Activated naive CD4-positive, alpha-beta T cell treated with anti-CD3 and anti-CD28 coated beads, Interleukin-2, amount 50 U/mL, for 72 hours (primary cell): ENCODE measurements at places on chromosomes 12 and 14.
A peak's percentile ranks its signal among the peaks of the same experiment; 100 is the strongest.

DNA sequence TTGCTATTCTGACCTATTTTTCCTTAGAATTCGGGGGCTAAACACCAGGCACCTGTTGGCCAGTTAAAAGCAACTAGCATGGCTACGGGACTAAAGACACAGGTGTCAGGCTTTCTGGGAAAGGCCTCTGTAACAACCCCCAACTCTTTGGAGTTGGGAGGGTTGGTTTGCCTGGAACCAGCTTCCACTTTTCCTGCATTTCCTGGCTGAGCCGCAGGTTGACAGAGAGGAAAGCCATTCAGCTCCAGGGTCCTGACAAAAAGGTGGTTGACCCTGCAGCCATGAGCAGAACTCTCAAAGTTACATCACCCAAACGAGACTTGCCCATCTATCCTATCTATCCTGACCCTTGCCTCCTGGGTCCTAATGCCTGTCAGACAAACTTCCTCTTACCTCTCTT lies 375.4 kb upstream of the SFSWAP start:
- no peak for DNase-seq

- no peak for DNase-seq
Observed at GRCh38 chr12:89863493-89863938, 154.9 kb upstream of the ATP2B1 start.

DNA sequence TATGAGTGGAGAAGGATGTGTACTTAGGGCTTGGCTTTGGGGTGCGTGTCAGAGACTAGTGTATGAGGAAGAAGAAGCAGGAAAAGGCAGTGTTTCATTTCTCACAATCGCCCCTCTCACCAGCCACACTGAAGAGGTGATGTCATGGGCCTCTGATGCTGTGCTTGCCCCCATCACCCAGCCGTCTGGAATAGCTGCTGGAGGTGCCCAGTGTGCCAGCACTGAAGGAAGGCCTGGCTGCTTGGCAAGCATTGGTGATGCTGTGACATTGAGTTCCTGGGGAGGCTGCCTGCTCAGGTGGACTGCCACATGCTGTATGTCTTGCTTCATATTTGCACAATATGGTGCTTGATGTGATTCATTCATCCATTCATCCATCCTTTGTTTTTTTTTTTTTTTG lies 56.2 kb downstream of the CRADD start:
- DNase-seq, result no peak

DNA sequence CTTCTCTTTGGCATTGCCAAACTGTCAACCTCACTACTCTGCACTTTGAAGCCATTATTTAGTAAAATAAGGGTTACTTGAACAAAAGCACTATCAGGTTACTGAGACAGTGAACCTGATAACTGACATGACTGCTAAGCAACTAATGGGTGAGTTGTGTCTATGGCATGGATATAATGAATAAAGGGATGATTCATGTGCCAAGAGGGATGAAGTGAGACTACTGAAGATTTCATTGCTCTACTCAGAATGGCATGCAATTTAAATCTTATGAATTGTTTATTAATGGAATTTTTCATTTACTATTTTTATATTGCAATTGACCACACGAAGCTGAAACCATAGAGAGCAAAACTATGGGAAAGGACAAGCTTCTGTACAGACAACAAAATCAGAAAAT lies 74.4 kb downstream of the CEP128 start:
- no peak for DNase-seq

DNA sequence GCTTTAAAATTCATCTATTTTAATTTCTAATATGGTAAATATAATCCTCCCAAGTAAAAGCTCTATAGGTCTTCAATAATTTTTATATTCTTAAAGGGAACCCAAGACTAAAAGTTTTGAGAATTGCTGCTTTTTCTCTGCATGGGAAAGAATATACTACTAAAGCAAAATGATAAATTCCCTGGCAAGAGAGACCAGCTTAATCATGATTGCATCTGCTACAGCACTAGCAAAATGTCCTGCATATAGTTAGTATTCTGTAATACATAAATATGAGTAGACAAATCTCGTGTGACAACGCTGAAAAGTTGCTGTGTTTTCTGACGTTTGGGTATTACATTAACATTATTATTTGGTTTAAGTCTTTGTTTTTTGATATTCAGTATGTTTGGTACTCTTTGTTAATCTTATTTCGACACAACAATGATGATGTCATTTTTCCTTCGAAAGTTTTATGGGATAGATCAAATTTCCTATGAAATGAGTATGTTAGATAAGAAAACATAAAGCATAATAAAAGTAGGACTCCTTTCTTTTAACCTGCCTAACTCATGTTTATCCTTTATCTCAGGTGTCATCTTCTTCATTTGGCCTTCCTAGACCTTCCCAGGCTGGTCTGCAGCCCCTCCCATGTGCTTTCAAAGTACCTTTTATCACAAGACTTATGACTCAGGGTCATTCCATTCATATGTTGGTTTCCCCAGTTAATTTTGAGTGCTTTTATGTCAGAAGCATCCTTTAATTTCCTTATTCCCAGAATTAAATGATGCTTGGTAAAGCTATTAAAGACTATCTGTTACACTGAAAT lies 321.9 kb downstream of the RAD51B start:
- DNase-seq, result no peak

DNA sequence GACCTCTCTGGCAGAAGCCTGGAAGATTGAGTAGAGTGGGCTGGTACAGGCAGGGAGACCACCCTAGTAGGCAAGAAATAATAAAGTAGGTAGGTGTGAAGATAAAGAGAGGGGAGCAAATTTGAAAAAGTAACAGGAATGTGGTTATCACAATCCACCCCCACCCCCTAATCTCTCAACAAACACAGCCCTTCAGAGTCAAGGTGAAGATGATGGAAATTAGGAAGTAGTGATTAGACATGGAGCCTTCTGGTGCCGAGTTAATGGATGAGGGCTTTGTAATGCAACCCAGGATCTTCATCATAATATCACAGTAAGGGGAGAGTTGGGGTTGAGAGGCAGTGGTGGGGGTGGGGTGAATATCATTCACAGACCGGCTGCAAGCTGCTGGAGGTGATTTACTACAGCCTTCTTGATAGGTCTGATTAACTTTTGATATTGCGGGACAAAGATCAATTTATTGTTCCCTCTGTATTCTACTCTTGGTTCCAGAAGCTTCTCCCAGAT lies 29.2 kb upstream of the CRY1 start:
- DNase-seq, result no peak

- no peak for DNase-seq
Observed at GRCh38 chr12:114414866-114415524, 9.1 kb upstream of the TBX5 start.

GRCh38 chr14:33432407-33433023 lies 493.8 kb downstream of the NPAS3 start:
- DNase-seq, result no peak

GRCh38 chr14:33774723-33775470 lies 176.0 kb downstream of the EGLN3 start:
- no peak for DNase-seq

- no peak for DNase-seq
Observed at GRCh38 chr14:28613532-28613931, 153.1 kb upstream of the FOXG1 start.

- DNase-seq, result no peak
Observed at GRCh38 chr12:57451233-57451778, 3.8 kb upstream of the INHBE start.

GRCh38 chr14:102492531-102492910 lies 17.1 kb downstream of the ANKRD9 start:
- DNase-seq, result no peak

DNA sequence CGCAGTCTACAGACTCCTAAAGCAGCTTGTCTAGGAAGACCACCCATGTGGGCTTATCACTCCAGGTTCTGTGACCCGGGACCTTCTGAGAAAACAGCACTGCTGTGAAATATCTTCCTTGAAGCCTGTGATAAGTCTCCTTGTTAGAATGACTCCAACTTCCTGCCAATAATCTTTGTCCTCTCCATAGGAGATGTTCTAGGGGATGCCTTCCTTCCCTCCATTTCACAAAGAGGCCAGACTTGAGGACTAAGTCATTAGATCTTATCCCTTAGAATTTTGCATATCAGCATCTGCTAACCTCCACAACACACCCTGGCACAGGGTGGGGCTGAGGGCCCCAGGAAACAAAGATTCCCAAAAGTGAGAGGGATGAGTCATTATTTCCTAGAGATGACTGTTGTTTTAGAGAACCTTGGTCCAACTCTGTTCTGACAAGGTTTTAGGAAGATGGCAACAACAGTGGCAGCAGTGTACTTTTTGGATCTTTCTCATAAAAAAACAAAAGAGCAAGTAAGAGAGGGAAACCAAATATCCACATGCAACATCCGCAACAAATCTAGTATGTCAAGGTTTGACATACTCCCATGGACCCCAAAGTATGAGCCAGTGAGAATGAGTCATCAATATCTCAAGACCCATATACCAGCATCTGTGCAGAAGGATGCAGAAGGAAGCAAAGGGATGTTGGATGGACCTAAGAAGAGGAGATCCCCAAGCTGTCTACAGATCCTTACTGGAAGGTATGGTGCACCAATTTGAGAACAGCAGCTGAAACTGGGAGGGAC lies 6.0 kb downstream of the LTB4R start:
- DNase-seq, result no peak

- no peak for DNase-seq
Observed at GRCh38 chr12:67082221-67082620, 186.9 kb upstream of the CAND1 start.

GRCh38 chr14:55085060-55085660 lies 33.7 kb downstream of the MAPK1IP1L start:
- DNase-seq, result no peak

- no peak for DNase-seq
Observed at GRCh38 chr12:103494051-103494733, 1.6 kb downstream of the C12orf42 start.

GRCh38 chr12:108622921-108623514 lies 10.7 kb downstream of the SELPLG start:
- DNase-seq, result no peak

GRCh38 chr12:6754411-6754810 lies 1.5 kb upstream of the MLF2 start:
- no peak for DNase-seq

DNA sequence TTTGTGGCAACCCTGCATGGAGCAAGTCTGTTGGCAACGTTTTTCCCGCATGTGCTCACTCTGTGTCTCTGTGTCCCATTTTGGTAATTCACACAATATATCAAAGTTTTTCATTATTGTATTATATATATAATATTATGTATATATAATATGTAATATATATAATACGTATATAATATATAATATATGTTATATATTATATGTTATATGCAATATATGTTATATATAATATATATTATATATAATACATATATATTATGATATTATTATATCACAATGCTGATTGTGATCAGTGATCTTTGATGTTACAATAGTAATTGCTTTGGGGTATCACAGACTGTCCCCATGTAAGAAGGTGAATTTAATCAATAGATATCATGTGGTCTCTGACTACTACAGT lies 84.8 kb downstream of the BICD1 start:
- no peak for DNase-seq

DNA sequence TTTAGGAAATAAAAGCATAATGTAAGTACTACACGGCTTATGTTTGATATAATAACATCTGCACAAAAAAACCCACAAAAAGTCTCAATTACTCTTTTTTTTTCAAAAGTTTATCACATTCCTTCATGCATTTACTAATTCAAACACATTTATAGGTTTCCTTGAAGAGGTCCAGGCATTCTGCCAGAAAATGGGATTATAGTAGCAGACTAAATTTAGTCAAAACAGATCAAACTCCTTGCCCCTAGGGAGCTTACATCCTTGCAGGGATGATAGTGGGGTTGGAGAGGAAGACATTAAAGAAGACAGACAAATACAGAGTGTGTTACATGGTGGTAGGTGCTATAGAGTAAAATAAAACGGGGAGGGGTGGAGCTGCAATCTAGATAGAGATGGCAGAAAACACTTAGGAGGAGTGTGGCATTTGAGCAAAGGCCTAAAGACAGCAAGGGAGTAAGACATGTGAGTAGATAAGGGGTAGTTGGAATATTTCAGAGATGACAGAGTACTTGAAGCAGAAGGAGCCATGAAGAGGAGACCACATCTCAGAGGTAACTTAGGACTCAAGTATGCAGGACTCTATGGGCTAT lies 266.9 kb downstream of the PPFIA2 start:
- no peak for DNase-seq

DNA sequence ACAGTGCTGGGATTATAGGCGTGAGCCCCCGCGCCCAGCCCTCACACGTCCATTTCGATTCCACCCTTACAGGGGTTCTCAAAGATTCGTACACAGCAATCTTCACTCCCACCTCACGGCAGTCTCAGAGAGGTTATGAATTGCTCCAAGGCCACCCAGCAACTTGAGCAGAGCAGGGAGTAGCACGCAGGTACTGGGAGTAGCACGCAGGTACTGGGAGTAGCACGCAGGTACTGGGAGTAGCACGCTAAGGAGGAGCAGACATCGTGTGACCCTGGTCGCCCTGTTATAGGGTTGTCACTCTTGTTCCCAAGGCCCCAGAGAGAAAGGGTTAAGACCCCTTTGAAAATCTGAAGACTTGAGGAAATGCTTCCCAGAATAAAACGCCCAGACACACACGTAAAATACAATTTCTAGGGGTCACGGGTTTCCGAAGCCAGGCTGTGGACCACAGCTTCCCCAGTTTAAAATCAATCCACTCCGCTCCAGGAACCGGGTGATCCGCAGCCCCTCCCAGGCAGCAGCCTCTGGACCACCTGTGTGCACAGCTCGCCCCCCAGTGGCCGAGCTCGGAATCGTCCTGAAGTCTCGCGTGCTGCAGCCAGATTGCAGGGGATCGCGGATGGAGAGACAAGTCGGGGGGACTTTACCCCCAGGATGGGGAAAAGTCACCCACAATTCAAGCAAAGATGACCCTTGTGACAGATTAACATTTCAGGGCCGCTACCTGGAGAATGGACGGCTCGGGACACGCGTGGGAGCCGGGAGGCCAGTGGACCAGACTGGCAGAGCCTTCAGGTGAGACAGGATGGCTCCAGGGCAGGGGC lies 92.0 kb downstream of the SCARB1 start:
- peak; percentile 72 for DNase-seq

- DNase-seq, result no peak
Observed at GRCh38 chr14:95097385-95097784, 59.9 kb downstream of the DICER1 start.

- no peak for DNase-seq
Observed at GRCh38 chr12:109092497-109093021, 713 bp downstream of the ALKBH2 start.

DNA sequence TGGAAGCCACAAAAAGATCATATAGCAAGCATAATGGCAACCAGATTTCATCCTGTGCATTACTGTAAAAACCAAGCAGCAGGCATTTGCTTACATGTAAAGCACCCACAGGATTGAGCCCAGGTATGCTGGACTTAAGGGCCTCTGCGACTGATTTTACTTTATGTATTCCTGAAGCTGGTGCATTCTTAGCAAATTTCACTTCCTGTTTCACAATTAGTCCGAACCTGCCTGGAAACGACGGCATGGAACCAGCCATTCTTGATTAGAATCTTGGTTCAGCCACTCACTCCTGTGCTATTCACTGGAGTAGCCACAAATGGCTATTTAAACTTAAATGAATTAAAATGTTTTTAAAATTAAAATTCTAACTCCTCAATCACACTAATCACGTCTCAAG lies 239.2 kb downstream of the NUAK1 start:
- no peak for DNase-seq
